ENCODE measurements at places on chromosomes 3 and 15.

GRCh38 chr15:94673801-94674200 lies 442.4 kb downstream of the MCTP2 start:
- DNase-seq = no peak

- DNase-seq = peak; percentile 53
Observed at GRCh38 chr15:85044251-85044853, 62.7 kb downstream of the PDE8A start.

GRCh38 chr3:37590328-37591079 lies 271.2 kb upstream of the CTDSPL start:
- DNase-seq = peak; percentile 27

- DNase-seq = no peak
Observed at GRCh38 chr15:90495067-90495466, 34.7 kb upstream of the CRTC3 start.

DNA sequence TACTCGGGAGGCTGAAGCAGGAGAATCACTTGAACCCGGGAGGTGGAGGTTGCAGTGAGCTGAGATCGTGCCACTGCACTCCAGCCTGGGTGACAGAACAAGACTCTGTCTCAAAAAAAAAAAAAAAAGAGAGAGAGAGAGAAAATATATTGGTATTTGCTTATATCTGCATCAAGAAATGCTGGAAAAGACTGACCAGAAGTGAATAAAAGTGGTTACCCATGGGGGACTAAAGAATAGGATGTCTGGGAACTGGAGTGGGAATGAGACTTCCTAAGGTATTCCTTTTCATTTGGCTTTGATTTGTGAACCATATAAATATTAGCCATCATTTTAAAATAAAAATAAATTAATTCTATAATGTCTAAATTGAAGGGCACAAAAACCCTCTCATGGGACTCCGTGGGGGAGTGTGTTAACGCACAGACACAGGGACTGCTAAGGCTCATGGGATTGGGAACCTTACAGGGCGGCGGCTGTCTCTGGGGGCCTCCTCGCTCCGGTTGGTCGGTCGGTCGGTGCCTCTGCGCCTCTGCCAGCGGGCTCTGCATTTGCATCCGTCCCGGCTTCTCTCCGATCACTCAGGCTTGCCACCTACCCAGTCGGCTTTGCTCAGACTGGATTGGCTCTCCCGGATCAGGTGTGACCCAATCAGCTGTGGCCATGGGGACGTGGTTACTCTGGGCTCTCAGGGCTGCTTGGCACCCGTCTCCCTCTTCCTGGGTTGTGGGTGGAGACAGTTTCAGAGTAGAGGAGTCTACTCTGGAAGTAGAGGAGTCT lies 12.7 kb upstream of the TSPAN3 start:
- DNase-seq = peak; percentile 77

DNA sequence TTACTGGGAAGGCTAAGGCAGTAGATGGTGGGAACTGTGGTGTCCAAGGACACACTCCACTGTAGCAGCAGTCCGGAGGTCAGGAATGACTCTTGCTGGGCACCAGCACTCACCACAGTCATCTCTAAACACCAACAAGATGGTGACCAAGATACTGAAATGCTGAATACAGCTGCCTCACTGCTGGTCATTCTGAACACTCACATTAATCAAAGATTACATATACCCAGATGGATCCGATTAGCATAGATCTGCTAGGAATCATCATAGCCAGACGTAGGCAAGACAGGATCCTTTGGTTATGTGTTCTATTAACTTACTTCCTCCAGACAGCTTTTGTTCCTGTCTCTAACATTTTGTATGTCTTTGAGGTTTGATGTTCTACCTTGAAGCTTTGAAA lies 134.9 kb upstream of the BFSP2 start:
- DNase-seq = no peak

- no peak for DNase-seq
Observed at GRCh38 chr3:190605385-190605784, 91.5 kb downstream of the IL1RAP start.

DNA sequence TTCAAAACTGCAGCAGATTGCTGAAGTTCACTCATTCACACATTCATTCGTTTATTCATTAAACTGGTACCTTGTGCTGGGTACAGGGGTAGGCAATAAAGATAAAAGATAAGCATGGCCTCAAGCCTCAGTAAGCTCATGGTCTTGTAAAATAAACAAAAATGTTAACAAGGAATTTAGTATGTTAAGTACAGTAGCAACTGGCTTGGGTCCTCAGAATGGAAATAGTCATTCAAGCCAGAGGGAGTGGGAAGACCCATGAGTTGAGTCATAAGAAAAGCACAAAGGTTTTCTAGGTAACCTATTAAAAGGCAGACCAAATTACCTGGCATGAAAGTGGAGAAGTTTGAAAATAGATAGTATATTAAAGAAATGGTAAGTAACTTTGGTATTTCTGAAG lies 163.3 kb downstream of the CDIN1 start:
- no peak for DNase-seq

GRCh38 chr3:103085465-103085864 lies 650.6 kb downstream of the ZPLD1 start:
- DNase-seq = no peak

GRCh38 chr15:58229297-58229768 lies 91.2 kb downstream of the AQP9 start:
- DNase-seq = no peak

DNA sequence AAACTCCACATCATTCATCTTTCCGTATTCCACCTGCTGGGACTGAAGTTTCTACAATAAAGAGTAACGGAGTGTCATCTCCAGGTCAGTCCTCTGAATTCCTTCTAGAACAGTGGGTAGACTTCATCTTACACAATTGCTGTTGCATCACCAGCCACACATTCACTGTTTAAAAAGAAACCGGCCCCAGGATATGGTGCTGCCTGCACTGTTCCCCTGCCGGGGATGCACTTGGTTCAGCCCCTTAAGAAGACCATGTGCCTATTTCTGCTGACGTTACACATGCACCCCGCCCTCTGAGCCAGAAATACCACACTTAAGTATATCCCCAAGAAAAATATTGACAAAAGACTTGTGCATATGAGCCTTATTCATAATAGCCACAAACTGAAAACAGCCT lies 233.4 kb downstream of the FEZF2 start:
- DNase-seq = no peak
